ENCODE measurements at places on chromosomes 3 and 15.

GRCh38 chr3:10023587-10024310 is 2.5 kb upstream of the FANCD2 start:
- DNase-seq, result no peak

GRCh38 chr3:11591002-11591355 is 52.7 kb downstream of the VGLL4 start:
- no peak for DNase-seq

DNA sequence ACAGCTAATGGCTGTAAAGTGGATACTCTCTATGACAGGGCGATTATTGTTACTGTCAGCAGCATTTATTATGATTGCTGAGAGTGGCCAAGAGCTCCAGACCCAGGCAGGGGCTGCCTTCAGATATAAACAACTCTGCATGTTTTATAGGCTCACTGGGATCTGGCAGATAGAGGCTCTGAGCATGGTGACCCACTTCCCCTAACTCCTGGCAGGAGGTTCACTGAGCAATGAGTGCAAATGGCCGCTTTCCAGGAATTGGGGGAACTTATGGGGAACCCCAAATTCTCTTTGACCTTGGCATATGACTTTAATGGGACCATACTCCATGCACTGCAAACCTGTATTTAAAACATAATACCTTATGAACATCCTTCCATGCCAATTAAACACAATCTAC is 59.0 kb downstream of the SCN5A start:
- no peak for DNase-seq

DNA sequence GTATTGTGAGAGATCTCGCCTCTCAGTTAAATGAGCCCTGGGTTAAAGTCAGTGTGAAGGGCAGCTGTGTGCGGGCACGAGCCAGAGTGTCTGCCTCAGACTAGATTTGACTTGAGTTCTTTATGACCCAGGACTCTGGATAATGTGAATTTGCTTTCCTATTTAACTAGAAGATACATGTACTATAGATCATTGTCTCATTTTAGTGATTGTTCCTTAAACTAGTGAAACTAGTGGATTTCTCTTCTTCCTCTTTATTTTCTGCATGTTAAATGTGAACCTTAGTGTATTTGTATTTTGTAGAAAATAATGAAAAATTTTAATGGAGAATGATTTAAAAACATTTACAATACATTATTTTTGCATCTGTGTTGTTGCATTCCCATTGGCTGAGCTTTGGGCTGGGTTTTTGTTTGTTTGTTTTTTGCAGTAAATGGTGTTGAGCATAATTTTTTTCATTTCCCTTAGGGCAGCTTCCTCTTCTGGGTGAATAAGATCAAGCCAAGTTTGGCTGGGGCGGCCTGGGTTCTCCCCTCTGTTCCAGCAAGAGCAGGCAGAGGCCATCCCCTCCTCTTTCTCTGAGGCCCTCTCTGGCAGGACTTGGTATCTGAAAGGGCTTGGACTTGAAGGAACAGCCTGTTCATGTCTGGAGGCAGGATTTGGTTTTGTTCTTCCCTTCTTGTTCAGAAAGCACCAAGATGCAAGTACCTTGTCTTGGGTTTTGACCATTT is 15.0 kb downstream of the GCSAM start:
- peak; percentile 57 for DNase-seq

DNA sequence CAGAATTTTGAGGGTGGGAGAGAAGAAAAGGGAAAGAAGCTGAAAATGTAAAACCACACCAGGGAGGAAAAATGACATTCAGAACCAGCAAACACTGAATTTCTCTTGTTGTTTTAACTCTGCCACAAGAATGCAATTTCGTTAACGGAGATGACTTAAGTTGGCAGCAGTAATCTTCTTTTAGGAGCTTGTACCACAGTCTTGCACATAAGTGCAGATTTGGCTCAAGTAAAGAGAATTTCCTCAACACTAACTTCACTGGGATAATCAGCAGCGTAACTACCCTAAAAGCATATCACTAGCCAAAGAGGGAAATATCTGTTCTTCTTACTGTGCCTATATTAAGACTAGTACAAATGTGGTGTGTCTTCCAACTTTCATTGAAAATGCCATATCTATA is 15.5 kb downstream of the GREM1 start:
- DNase-seq, result no peak

GRCh38 chr15:64969401-64969800 is 20.3 kb downstream of the SPG21 start:
- DNase-seq, result no peak

- no peak for DNase-seq
These were observed 8.7 kb upstream of the CAMK1 start for GRCh38 chr3:9778143-9779074.

GRCh38 chr3:188942191-188942590 is 229.6 kb upstream of the TPRG1 start:
- DNase-seq, result no peak

DNA sequence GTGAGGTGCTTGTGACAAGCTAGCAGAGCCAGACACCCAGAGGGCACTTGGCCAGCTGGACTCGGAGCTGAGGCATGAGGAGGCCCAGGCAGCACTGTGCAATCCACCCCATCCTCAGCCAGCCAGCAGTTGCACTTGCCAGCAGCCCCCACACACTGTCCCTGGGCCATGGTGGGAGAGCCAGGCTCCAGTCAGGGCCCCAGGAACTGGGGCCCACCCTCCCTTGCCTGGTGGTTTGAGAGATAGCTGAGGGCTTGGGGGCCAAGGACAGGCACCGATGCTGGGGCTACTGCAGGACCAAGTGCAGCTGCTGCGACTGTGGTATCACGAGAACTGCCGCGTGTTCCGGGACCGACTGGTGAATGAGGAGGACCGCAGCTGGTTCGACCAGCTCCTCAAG is 63.5 kb downstream of the DNAH1 start:
- DNase-seq, result no peak

GRCh38 chr15:31552482-31553099 is 226.0 kb downstream of the KLF13 start:
- no peak for DNase-seq

DNA sequence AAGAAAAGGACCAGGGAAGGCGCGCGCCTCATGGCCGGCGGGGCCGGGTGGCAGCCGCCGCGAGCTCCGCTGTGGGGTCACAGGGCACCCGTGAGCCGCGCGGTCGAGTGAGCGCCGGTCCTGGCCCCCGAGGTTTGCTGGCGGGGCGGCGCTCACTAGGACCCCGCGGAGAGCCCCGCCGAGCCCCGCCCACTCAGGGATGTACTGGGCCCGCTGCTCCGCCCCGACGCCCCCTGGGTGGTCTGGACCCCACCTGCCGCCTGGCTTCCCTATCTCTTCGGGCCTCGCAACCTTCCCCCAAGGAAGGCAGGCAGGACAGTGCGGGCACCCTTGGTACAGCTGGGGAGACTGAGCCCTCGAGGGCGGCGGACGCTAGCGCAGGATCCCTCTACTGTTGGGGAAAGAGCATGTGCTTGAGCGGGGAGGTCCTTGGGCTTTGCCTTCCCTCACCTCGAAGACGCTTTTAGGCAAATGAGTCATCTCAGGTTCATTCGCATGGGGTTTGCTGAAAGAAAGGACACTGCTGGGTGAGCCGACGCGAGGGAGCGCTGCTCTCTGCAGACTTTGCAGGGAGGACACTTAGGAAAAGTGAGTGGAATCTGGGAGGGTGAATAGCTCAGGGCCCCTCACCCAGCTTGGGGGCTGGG is at the start of gene CHRNB4:
TSS of gene CHRNB4 (minus strand) at position 109 of the 647 bp plus-strand sequence. CDS start at position 32, 77 bp downstream.
- no peak for DNase-seq

DNA sequence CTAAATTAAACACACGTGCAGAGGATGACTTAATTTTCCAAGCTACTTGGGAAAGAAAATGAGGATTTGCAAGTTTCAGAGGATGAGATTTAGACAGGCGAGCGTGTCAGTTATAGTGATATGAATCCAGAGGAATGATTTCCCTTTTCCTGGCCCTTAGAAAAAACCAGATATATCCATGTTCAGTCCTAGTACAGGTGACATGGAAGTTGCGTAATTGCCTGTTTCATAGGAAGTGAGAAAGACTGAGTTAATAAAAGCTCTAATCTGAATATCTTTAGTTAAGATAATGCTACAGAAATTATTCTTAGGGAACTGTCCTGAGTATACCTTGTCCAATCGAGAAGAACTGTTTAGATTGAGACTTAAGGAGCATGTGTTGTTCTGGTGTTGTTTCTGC is 490.5 kb downstream of the ZNF385D start:
- no peak for DNase-seq

DNA sequence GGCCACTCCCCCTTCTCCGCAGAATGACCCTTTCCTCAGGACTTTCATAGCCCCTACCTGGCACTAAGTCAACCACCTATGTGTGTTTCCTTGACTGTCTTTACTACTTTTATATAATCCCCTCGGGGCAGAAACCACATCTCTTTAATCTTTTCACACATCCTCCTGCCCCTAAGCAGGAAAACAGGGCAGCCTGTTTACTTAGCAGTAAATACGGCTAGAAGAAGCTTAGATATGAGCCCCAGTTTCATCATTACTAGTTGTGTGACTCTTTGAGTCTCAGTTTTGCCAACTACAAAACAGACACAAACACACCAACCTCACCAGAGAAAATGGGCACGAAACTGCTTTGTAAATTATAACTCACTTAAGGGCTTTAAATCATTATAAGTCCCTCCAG is 98.3 kb downstream of the CYP19A1 start:
- no peak for DNase-seq

GRCh38 chr15:94412979-94413746 is 181.8 kb downstream of the MCTP2 start:
- peak; percentile 11 for DNase-seq

DNA sequence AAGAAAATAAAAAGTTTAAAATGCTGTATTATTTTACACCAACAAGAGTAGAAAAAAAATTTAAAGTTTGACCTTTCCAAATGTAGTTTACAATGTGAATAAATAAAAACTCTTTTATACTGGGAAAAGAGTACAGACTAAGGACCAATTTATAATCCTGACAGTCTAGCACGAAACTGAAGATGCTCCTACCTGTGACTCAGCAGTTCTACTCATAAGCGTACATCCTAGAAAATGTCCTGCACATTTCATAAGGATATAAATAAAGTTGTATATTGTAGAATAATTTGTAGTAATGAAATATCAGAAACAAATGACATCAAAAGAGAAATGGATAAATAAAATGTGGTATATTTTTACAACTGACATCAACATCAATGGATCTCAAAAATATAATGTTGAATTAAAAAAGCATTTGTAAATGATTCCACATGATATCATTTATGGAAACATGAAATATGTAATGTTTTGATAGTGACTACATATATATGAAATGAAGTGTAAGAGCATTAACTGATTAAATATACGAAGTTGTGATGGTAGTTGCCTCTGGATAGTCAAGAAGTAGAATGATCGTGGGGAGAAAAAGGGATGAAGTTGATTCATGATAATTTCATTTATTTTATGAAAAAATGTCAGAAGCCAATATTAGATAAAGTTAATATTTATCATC is 161.3 kb upstream of the CBLB start:
- DNase-seq, result no peak

DNA sequence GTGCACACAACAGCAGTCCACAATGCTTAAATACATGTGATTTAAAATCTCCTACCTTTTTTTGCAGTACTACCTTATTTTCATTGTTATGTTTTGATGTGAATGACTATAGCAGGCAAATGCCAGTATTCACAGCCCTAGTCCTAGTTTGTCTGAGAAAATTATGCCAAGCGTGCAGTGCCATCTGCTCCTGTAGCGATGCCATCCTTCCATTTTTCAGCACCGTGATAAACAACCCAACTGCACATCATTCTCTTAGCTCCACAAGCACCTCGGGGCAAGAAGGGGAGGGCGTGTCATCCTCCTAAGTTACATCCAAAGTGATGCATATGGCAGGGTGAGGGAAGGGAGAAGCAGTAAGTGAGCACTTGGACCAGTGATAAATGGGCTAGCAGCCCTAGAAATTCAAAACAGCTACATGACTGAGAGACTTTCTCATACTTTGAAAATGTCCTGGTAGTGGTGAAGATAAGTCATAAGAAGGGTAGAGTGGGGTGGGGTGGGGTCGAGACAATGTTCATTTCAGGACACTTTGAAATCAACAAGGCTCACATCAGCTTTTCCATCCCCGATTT is 198.8 kb downstream of the LSAMP start:
- no peak for DNase-seq

DNA sequence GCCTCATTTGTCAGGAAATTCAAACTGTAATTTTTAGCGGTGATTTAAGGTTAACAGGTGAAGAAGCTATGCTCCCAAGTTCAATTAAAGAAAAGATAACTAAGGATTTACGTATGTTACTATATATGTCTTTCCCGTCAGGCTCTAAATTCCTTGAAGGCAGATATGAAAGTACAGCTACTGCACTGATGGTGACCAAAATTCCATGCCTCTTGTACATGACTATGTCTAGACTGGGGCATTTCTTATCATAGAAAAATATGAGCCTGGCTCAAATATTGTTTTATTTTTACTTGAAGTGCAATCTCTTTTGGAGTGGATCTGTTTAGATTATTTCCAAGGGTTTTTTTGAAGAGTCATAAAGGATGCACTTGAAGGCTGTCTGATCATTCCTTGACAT is 647.1 kb upstream of the KCNMB2 start:
- DNase-seq, result no peak

GRCh38 chr3:146020969-146021368 is 140.0 kb downstream of the PLOD2 start:
- no peak for DNase-seq

DNA sequence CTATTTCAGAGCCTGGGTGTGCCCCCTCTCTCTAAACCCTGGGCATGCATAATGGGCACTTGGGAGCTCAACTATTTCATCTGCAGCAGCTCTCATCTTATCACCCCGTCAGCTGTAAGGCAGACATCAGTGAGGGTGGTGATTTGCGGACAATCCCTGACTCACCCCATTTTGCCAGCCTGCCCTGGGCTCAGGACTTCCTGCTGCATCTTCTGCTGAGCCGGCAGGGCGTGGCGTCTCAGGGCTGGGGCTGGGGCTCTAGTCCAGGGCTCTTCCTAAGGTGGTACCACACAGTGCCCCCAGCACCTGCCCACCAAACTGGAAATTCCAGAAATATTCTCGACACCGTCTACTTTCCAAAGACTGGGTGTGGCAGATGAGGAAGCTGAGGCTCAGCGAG is 925 bp upstream of the PSTPIP1 start:
- DNase-seq, result peak; percentile 54

DNA sequence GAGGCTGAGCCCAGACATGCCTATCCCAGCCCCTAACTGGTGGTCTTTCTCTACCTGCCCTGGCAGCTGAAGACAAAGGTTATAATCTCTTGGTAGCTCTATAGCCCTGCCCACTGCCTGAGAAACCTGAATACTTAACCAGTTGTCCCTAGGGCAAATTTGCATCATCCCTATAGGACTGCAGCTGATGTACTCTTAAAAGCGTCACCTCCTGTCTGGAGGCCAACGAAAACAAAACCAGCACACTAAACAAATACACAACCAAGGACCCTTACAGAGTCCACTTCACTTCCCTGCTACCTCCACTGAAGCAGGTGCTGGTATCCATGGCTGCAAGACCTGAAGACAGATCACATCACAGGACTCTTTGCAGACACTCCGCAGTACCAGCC is 98.0 kb downstream of the KCNAB1 start:
- no peak for DNase-seq

GRCh38 chr3:111237946-111238345 is 166.3 kb downstream of the NECTIN3 start:
- DNase-seq, result no peak

- no peak for DNase-seq
These were observed 150.2 kb downstream of the TP63 start for GRCh38 chr3:189781415-189781814.

- DNase-seq, result no peak
These were observed 11.8 kb downstream of the MESP2 start for GRCh38 chr15:89787944-89788343.

Data from CD4-positive, alpha-beta T cell treated with Interferon gamma for 1 hour (primary cell).